ENCODE measurements at places on chromosomes 6 and 20. TPM values are rescaled to one million over a fixed set of nuclear protein-coding genes. Genes with fewer than 3 reads are reported as not detected.

HLA-B gene
- total RNA-seq: 137 TPM

CRIP3 gene
- total RNA-seq: 10.0 TPM

PDE7B gene
- not detected for total RNA-seq

NFYA gene
- total RNA-seq: 27.3 TPM

GJA10 gene
- not detected for total RNA-seq

FAM162B gene
- total RNA-seq: not detected

SLC17A9 gene
- 0.22 TPM for total RNA-seq

OPN5 gene
- total RNA-seq: not detected

SLC16A10 gene
- total RNA-seq: 1.7 TPM

PRL gene
- total RNA-seq: not detected

ZNF311 gene
- 2.1 TPM for total RNA-seq

HDAC2 gene
- total RNA-seq: 131 TPM

DNA sequence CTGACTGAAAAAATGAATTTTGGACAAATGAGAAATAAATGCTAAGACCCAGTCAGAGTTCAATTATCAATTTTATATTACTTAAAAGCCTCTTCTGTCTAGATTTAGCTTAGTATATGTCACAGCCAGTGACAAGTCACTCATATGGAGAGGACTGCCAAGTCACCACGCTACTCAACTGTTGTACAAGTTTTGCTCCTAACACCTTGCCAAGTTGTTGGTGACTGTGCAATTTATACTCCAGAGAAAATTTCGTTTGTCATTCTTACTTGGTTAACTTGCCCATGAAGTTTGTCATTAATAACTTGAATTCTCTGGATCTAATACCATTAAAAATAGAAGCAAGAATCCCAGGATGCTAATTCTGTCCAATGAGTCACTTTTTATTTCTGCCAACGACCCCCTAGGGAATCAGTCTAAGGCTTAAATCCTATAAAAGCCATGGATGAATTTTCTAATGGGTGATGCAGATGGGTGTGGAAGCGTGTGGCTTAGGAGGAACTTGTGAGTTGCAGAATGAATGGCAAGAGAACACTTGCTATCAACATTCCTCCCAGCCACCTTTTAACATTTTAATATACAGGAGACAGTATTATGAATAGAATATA lies 30.4 kb upstream of the FBXO30 start:
- no peak for DNase-seq

DNA sequence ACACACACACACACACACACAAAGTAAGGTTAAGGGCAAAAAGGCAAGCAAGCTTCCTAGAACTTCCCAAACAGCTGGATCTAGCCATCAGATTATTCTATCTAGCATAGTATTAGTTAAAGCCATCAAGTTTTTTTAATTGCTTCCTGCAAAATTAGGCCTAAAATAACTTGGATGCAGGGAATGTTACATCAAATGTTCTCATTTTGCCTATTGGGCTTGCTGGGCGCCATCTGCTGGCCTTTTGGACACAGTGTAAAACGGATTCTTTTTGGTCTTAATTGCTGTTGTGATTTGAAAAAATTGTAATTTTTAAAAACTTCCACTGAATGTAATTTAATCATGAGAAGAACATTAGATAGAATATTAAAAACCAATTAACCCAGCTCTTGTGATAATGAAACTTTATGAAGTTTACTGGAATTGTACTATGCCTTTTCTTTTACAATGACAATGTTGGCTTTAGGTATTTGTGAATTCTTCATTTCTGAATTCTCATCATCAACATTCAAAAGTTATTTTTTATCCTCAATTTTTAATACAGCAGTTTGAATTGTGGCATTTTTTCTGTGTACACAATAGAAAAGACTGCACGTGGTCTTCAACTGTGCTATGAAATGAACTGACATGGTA lies 6.8 kb downstream of the MKKS start:
- peak; percentile 33 for DNase-seq

GRCh38 chr20:24768201-24768636 lies 180.8 kb upstream of the CST7 start:
- DNase-seq: peak; percentile 41

DNA sequence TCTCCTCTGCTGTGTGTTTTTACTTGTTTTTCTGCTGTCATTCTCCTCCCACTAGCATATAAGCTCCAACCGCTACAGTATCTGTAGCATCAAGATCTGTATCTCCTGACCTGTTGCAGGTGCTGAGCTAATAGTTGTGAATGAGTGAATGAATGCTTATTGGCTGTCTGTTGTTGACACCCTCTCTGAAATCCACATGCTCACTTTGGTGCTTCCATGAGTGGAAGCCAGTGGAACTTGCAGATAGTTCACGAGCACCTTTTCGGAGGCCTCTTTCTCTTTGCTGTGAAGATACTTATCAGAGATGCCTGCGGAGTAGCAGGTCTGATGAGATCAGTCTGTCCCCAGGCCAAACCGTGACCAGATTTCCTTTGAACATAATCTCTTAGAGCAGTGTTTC lies 117.3 kb downstream of the EYA2 start:
- no peak for DNase-seq

GRCh38 chr6:123994168-123994567 lies 190.5 kb downstream of the NKAIN2 start:
- DNase-seq: no peak

DNA sequence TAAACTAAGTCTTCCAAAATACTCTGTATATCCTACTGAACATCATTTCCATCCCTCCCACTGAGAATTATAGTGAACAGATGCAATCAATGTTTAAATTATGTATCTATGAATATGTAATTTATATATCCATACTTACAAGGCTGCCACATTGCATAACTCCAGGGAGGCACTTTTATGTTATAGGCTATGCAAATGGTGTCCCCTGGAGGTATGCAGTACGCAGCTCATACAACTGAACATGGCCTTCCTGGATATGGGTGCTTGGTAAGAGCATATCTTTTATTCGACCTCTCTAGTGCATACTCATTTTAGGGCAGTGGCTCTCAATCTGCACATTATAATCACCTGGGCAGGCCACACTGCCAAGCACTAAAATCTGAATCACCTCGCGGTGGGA lies 127.3 kb downstream of the BANF2 start:
- no peak for DNase-seq

GRCh38 chr6:158818581-158819212 lies 471 bp downstream of the EZR start:
- peak; percentile 67 for DNase-seq

GRCh38 chr6:158009114-158009891 lies 27.6 kb downstream of the SYNJ2 start:
- DNase-seq: no peak

- peak; percentile 99 for DNase-seq
Measured at GRCh38 chr6:12483712-12484111, 193.6 kb downstream of the EDN1 start.

GRCh38 chr6:16559071-16559470 lies 202.2 kb downstream of the ATXN1 start:
- DNase-seq: no peak

- peak; percentile 44 for DNase-seq
Measured at GRCh38 chr6:44000164-44000842, 126.9 kb downstream of the MRPL14 start.

GRCh38 chr6:170516783-170517616 lies 36.1 kb downstream of the PSMB1 start:
- DNase-seq: peak; percentile 8

GRCh38 chr6:38033442-38033982 lies 214.0 kb downstream of the ZFAND3 start:
- DNase-seq: no peak

DNA sequence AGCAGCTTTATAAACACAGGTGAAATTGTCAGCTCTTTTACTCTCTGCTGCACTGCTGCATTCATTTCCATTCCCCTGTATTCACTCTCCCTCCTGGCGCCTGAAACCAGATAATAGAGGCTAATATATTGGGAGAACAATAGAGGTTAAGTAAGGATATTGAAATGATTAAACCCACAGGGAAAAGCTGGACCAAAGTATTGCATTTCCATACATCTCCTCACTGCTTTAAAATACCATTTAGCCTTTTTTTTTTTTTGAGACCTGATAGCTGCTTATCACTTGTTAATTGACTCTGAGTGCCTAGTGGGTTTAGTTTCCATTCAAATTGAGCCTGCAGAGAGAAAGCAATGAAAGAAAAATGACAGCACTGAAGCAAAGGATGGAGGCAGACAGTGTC lies 540.5 kb upstream of the IMPG1 start:
- no peak for DNase-seq

DNA sequence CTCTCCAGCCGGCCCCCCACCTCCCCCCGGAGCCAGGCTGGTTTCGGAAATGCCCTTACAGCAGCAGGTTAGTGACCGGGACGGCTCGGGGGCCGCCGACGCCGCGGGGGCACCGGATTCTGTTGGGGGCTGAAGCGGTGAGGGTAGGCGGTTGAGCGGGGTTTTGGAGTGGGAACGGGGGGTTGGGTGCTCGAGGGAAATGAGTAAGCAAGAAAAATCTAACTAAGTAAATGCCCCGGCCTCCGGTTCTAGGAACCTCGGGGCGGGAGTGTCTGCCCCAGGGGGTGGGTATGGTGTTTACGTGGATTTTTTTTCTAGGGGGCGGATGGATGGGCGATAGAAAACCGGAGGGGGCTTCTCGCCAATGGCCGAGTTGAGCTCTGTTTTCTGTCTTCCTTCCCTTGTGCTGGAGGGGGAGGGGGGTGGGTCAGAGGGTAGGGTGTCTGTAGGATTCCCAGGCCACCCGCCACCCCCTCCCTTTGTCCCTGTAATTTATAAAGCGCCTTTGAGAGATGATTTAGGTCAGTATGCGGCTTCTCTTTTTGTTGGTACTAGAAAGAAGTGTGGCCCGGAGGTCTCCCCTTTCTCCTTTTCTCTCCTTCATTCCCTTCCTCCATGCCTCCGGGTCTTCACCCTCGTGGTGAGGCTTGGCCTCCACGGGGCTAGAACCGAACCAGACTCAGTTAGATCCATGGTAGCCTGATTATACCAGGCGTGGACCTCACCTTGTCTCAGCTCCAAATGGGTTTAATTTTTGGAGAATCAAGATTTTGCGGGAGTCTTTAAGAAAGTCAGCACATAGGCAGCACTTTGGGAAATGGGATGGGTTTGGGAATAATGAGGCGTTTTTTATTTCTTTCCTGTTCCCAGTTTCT lies 2.3 kb downstream of the E2F3 start:
- DNase-seq: no peak

- no peak for DNase-seq
Measured at GRCh38 chr6:92195796-92196195, 1223.6 kb downstream of the EPHA7 start.

All from PC-9 (cell line).